Choroid plexus epithelial cell (primary cell): ENCODE measurements at places on chromosomes 2 and 18.

- DNase-seq = peak; percentile 91
Observed at GRCh38 chr2:64831134-64831976, 157.8 kb upstream of the SLC1A4 start.

GRCh38 chr18:74351354-74351753 is 35.7 kb downstream of the C18orf63 start:
- DNase-seq = peak; percentile 73

- no peak for DNase-seq
Observed at GRCh38 chr2:119541476-119541875, 2.8 kb upstream of the CFAP221 start.

DNA sequence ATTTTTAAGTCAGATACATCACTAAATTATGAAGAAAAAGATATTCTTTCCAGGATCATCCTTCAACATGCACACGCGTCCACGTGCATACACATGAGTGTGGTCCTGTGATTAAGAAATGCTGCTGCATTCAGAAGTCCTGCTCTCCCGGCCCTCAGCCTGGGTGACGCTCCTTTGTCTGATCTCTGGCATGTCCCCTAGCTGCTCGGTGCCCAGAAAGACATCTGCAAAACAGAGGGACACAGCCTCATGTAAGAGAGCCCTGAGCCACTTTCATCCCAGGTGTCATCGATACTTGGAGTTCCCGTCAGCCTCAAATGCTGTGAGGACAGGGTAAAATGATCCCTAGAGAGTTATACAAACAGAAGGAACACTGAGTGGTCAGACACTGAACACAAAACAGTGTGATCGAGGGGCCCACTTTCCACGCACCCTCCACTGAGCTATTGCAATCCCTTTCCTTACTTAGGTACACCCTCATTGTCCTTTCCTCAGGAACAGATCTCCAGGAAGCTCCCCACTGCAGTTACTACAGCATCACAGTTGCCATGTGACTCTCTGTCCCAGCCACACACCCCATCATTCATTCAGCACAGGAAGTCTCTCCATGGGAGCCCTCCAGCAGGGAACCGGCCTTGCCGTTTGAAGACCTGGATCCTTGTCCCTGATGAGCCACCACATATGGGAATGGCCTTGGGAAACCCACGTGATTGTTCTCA is 32.1 kb downstream of the CRACDL start:
- DNase-seq = no peak

DNA sequence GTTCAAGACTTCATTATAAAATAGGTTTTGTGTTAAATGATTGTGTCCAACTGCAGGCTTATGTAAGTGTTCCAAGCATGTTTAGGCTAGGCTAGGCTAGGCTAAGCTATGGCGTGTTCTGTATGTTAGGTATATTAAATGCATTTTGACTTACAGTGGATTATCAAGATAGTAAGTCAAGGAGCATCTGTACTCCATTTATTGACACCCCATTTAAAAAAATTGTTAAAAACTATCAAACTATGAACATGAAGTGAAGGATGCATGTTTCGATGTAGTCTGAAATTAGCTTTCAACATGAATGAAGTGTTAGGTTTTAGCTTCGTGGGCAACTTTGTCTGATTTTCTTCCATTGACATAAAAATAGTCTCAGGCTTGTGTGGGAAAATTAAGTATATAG is 290.5 kb downstream of the PARD3B start:
- no peak for DNase-seq

DNA sequence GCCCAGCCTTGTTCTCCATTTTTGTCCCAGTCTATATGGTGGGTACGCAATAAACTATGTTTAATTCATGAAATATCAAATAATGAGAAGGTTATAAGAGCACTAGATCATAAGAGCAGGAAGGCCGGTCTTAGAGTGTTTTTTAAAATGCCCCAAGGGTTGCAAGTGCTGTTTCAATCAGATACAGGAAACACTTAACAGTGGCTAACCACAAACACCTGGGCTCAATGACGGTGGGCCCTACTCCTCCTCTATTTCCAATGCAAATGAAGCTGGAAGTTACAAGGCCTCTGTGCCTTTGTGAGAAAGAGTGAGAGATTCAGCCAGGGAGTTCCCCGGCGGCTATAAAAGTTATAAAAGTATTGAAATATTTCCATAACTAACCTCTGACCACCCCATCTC is 18.9 kb upstream of the WDR33 start:
- DNase-seq = no peak

- no peak for DNase-seq
Observed at GRCh38 chr2:233119806-233120205, 59.7 kb downstream of the INPP5D start.

GRCh38 chr18:65725251-65726050 is 25.4 kb upstream of the CDH7 start:
- DNase-seq = peak; percentile 13

- DNase-seq = no peak
Observed at GRCh38 chr2:61318553-61318952, 152.3 kb downstream of the USP34 start.

GRCh38 chr2:25602333-25602723 is 71.0 kb downstream of the DTNB start:
- DNase-seq = no peak

DNA sequence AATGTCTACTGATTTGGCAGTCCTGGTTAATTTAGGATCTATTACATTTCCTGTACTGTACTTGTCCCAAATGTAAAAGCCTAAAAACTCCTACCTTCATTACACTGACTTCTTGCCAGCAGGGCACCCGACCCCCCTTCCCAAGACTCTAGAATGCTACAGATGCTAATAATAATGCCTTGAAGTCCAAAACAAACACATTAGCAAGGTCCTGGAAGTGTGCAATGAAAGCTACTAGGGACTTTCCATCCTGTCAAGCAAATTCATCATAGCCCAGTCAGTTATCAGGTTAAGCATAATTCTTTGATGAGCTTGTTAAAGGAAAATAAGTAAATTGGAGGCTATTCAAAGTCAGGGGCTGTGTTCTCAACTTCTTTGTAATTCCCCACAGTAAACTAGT is 115.3 kb upstream of the RBBP8 start:
- peak; percentile 64 for DNase-seq
